ENCODE measurements at places on chromosomes 3 and 15.

GRCh38 chr3:59286791-59287531 lies 237.1 kb upstream of the CFAP20DC start:
- no peak overlapping the region for H3K4me3 ChIP-seq
- H3K4me1 ChIP-seq, result no peaks in the 10 kb centered on the region
- H3K27me3 ChIP-seq, result no peaks in the 10 kb centered on the region
- DNase-seq, result no peak
- H3K27ac ChIP-seq, result no peak overlapping the region

DNA sequence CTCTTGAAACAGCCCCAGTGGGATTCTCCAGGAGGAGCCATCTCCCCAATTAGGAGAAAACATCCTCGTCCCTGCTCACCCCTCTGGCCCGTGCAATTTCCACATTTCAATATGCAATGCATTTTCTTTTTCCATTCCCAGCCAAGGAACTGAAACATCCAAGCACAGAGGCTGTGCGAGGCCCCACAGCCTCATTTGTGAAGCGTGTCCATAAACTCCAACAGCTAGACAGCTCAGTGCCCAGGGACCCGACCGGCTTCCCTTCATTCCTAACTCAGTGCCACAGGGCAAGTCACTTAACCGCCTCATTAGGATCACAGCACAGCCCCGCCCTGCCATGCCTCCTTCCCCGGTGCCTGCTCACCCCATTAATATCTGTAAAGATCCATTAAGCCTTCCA lies 204.2 kb upstream of the IGF1R start:
- no peak overlapping the region for H3K4me3 ChIP-seq
- no peaks in the 10 kb centered on the region for H3K4me1 ChIP-seq
- no peaks in the 10 kb centered on the region for H3K36me3 ChIP-seq
- no peaks in the 10 kb centered on the region for H3K27me3 ChIP-seq
- no peak for DNase-seq

- H3K27ac ChIP-seq, result no peak overlapping the region
- no peaks in the 10 kb centered on the region for H3K36me3 ChIP-seq
- no peak overlapping the region for H3K4me3 ChIP-seq
- no peaks in the 10 kb centered on the region for H3K4me1 ChIP-seq
- H3K27me3 ChIP-seq, result no peaks in the 10 kb centered on the region
- no peak for DNase-seq
These were observed 66.1 kb upstream of the MYZAP start for GRCh38 chr15:57525581-57525980.

- no peak overlapping the region for H3K27ac ChIP-seq
- DNase-seq, result no peak
- no peaks in the 10 kb centered on the region for H3K36me3 ChIP-seq
These were observed 8.8 kb upstream of the NMD3 start for GRCh38 chr3:161212171-161212771.

DNA sequence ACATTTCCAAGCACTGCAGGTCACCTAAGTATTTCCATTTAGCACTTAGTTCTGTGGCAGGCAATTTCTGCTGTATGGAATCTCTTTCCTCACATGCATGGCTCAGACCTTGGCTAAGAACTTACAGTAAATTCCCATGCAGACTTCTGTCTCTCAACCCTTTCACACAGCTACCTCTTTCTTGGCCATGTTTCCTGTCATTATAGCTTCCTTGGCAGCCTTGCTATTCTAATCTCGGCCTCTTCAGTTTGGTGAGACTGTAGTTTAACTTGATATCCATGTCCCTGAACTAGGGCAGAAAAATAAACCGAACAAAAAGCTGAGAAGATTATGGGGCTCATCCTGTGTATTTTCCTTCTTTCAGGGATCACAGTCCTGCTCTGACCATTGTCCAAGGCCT lies 96.0 kb downstream of the SPATA16 start:
- no peak overlapping the region for H3K4me3 ChIP-seq
- DNase-seq, result no peak
- no peak overlapping the region for H3K27ac ChIP-seq
- H3K27me3 ChIP-seq, result no peaks in the 10 kb centered on the region
- H3K4me1 ChIP-seq, result no peaks in the 10 kb centered on the region

DNA sequence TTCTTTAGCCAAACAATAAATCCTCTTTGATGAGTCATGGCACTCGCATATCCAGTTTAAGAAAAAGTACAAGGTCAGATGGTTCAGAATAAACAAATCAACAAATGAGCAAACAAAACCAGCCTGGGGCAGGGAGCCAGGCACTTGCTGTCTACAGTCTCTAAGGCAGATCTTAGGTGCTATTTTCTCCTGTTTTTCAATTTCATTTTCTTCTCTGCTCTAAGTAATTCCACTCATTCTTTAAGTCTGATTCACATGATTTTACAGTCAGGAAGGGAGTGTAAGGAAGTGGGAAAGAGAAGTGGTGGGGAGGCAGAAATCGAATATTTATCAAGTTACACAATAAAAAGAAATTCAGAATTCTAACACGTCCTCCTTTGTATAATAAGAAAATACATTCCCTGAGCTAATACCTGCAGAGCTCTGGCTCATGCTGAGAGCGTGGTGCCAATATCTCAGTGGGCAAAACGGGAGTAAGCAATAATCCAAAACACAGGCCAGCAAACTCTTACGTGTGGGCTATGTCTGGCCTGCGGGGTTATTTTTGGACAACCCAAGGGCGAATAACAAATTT lies 298.6 kb downstream of the ADAMTS17 start:
- H3K4me1 ChIP-seq, result no peaks in the 10 kb centered on the region
- H3K4me3 ChIP-seq, result no peak overlapping the region
- H3K36me3 ChIP-seq, result no peaks in the 10 kb centered on the region

- DNase-seq, result no peak
- H3K36me3 ChIP-seq, result no peaks in the 10 kb centered on the region
- no peak overlapping the region for H3K4me3 ChIP-seq
These were observed 26.4 kb upstream of the RYR3 start for GRCh38 chr15:33284336-33284735.

DNA sequence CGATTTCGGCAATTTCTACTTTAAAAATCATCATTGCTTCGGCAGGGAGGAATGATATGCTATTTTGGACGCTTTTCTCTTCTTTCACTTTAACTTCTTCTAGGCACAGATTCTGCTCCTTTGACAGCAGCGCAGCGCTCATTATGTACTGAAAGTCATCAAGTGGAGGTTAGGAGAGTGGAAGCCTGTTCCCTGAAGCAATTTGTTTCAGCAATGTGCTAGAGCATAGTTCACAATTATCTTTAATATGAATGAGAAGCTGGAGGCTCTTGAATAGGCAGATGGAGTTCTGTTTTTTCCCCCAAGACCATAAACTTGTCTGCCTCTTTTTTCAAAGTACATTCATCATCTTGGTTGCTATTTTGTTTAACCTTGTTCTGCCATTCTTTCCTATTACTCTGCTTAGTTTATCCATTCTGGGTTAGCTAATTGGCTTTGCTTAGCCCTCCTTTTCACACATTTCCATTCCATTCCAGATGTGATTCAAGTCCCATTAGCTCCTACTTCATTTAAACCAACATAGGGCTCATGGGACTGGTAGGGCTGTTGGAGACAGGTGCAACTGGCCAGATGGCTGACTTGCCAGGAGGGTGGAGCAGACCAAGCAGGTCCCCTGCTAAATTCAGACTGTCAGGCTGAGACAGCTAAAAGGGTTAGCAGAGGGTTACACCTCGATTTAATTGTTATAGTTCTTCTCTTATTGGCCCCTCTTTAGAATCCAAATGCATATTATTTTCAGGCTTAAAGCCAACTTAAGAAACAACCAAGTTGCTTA lies 534.7 kb upstream of the CBLB start:
- no peaks in the 10 kb centered on the region for H3K27me3 ChIP-seq
- H3K36me3 ChIP-seq, result no peaks in the 10 kb centered on the region
- no peak overlapping the region for H3K4me3 ChIP-seq
- no peaks in the 10 kb centered on the region for H3K4me1 ChIP-seq

GRCh38 chr15:90988296-90988695 lies 6.0 kb downstream of the PRC1 start:
- no peak overlapping the region for H3K27ac ChIP-seq
- no peak for DNase-seq
- H3K4me3 ChIP-seq, result no peak overlapping the region

- H3K4me1 ChIP-seq, result no peaks in the 10 kb centered on the region
- no peak overlapping the region for H3K4me3 ChIP-seq
- no peaks in the 10 kb centered on the region for H3K27me3 ChIP-seq
- no peak overlapping the region for H3K27ac ChIP-seq
- no peaks in the 10 kb centered on the region for H3K36me3 ChIP-seq
These were observed 169.6 kb downstream of the EDEM1 start for GRCh38 chr3:5357089-5357488.

Measured in effector memory CD4-positive, alpha-beta T cell (primary cell).